ENCODE measurements at places on chromosomes 7 and 10. TPM values are rescaled to one million over a fixed set of nuclear protein-coding genes. Genes with fewer than 3 reads are reported as not detected.

The NDUFB8 gene
- total RNA-seq: 282 TPM

The ERVW-1 gene
- not detected for total RNA-seq

The PDE6C gene
- total RNA-seq: not detected

The FKBP14 gene
- total RNA-seq: 9.3 TPM

The AZGP1 gene
- total RNA-seq: not detected

The FZD1 gene
- 2.7 TPM for total RNA-seq

The KNDC1 gene
- 0.89 TPM for total RNA-seq

The TYSND1 gene
- 12.5 TPM for total RNA-seq

The MYO3A gene
- not detected for total RNA-seq
